ENCODE measurements at places on chromosomes 5 and 9. TPM values are rescaled to one million over a fixed set of nuclear protein-coding genes. Genes with fewer than 3 reads are reported as not detected.

KIF12 gene
- not detected for polyA plus RNA-seq

DNA sequence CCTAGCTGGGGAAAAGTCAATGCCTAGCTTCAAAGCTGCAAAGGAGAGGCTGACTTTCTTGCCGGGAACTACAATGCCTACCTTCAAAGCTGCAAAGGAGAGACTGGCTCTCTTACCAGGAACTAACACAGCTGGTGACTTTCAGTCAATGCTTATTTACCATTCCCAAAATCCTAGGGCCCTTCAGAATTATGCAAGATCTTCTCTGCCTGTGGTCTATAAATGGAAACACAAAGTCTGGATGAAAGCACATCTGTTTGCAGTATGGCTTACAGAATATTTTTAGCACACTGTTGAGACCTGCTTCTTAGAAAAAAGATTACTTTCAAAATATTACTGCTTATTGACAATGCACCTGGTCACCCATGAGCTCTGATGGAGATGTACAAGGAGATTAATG, 259.4 kb downstream of the PLK2 start:
- no peak for DNase-seq

DNA sequence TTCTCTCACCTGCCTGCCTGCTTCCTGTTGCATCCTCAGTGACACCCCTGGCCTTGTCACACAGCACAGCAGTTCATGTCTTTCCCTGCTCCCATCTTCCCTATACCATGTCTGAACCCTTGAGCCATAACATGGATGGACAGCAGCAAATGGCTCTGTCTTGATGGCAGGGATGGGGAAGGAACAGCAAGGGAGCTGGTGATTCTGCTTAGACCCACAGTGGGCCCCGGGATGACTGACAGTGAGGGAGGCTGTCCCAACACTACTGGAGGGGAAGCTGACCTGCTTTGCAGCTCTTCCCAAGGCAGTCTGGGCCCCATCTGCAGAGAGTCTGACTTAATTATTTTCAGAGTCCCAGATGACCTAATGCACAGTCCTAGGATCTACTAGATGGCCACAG, 48.2 kb downstream of the MARCHF3 start:
- no peak for DNase-seq

DNA sequence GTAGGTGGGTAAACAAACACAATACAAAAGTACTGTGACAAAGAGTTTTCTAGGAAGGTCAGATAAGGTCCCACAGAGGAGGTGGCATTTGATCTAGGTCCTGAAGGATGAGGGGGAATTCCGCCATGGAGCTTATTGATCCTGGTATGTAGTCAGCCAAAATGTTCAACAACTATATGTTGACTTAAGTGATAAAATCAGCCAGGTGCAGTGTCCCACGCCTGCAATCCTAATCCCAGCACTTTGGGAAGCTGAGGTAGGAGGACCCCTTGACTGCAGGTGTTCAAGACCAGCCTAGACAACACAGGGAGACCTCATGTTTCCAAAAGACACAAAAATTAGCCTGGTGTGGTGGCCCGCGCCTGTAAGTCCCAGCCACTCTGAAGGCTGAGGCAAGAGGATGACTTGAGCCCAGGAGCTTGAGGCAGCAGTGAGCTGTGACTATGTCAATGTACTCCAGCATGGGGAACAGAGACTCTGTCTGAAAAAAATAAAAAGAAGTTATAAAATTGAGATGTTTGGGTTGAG, 46.4 kb upstream of the PLIN2 start:
- no peak for DNase-seq

DNA sequence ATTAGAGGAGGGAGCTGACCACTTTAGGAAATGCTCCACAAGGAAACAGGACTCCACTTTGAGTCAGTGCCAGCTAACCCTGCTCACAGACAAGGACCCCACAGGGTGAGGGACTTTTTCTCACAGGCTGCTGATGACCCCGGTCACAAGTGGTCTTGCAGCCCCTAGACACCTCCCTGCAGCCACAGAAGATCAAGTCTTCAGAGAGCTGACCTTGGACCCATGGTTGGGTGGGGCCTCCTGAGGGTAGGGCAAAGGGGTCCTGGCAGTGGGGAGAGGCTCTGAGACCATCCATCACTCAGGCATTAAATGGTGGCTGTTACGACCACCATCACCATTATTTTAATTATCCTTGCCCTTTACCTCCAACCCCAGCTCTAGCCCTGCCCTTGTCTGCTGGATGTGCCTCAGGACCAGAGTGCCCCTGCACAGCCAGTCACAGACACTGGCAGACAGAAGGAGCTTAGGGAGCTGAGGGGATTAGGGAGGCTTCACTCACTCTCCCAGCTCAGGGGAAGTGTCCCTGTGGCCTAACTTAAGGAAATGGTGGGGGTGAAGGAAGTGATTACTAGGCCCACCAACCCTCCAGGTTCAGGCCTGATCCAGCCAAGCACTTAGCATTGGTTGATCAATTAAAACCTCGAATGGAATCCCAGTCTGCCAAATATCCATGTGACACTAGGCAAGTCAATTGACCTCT, 1.6 kb downstream of the ACSL6 start:
- no peak for DNase-seq

DNA sequence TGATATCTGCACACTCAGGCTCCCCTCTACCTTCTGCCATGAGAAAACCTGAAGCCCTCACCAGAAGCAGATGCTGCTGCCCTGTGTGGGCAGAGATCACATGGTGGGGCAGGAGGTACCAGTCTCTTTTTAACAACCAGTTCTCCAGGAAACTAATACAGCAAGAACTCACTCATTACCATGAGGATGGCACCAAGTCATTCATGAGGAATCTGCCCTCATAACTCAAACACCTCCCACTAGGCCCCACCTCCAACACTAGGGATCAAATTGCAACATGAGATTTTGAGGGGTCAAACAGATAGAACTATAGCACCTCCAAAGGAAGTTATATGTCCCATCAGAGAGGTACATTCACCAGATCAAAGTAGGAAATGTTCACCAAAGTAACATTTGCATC, 136.3 kb upstream of the SHB start:
- no peak for DNase-seq

DNA sequence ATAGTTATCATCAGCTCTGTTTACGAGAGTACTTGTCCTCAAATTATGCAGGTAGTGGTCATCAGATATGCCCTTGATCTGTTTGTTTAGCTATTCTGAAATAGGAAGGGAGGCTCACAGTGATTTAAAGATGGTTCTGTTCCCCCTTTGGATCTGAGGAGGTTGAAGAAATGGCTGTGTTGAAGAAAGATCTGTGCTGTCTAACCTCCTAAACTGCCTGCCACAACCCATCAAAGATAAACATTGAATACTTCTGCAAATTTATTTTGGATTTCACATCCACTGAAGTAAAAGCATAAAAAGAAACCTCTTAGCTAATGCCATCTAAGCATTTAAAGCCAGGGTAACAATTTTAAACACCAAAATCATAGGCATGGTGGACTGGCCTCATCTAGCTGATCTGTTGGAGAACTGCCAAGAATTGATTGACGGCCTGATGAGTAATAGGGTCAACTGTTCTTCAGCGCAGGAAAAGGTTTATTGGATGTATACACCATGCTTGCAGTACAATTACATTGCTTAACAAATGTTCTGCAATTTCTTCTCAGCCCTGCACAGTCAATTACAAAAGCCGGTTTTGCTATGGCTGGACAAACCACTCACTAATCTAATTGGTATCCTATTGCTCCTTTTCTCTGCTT, 97.6 kb downstream of the SEMA6A start:
- peak; percentile 12 for DNase-seq

GRCh38 chr9:136748666-136749611, 614 bp upstream of the LCN6 start:
- DNase-seq: no peak

DNA sequence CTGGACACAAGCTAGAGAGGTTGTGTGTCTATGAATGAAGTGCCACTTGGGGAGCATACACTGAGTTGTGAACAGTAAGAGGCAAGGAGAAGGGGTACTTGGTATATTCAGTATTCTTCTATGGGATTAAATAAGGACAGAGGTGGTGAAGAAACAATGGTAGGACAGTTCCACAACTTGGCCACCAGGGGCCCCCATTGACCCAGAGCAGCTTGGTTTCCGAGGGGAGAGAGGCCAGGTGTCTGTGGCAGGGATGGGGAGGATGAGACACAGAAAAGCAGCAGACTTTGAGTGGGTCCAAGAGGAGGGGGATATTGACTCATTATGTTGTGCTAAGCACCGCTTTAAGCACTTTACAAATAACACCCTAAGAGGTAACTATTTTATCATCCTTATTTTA, 220.6 kb downstream of the MELK start:
- DNase-seq: no peak

SLC6A7 gene
- not detected for polyA plus RNA-seq

- peak; percentile 90 for DNase-seq
Measured at GRCh38 chr9:131020388-131020787, 11.4 kb downstream of the LAMC3 start.

CCNI2 gene
- polyA plus RNA-seq: 0.73 TPM

ATG12 gene
- polyA plus RNA-seq: 126 TPM

Measured in GM23248 (cell line).